ENCODE measurements at places on chromosomes 3 and 15. TPM values are rescaled to one million over a fixed set of nuclear protein-coding genes. Genes with fewer than 3 reads are reported as not detected.
A peak's percentile ranks its signal among the peaks of the same experiment; 100 is the strongest.

The RAB6B gene
- 17.7 TPM for total RNA-seq

The ADAMTSL3 gene
- total RNA-seq: 23.4 TPM

The TNIK gene
- 48.9 TPM for total RNA-seq

The AGTR1 gene
- total RNA-seq: 5.6 TPM

The ADAMTS9 gene
- total RNA-seq: 117 TPM

The SLTM gene
- 93.5 TPM for total RNA-seq

The CNOT10 gene
- 34.0 TPM for total RNA-seq

The TTLL3 gene
- total RNA-seq: 61.0 TPM

The XCR1 gene
- 1.4 TPM for total RNA-seq

The ANKRD34C gene
- not detected for total RNA-seq

The FBXW12 gene
- total RNA-seq: not detected

The FMN1 gene
- total RNA-seq: 44.8 TPM

The GOLGA6L1 gene
- not detected for total RNA-seq

The POPDC2 gene
- 3.2 TPM for total RNA-seq

The TNFSF10 gene
- total RNA-seq: 277 TPM

The TMC3 gene
- total RNA-seq: not detected

The JMJD7 gene
- total RNA-seq: 16.2 TPM

The ABI3BP gene
- 160 TPM for total RNA-seq

- no peak overlapping the region for H3K4me3 ChIP-seq
- no peaks in the 10 kb centered on the region for H3K36me3 ChIP-seq
- no peak for DNase-seq
- H3K27me3 ChIP-seq: no peaks in the 10 kb centered on the region
Measured at GRCh38 chr15:51856714-51857380, 27.4 kb downstream of the TMOD3 start.

GRCh38 chr3:123961508-123961856, 453 bp upstream of the CCDC14 start:
- H3K27me3 ChIP-seq: no peaks in the 10 kb centered on the region
- no peaks in the 10 kb centered on the region for H3K4me1 ChIP-seq
- H3K36me3 ChIP-seq: no peaks in the 10 kb centered on the region
- H3K27ac ChIP-seq: peak overlapping the region; percentile 54
- DNase-seq: no peak

DNA sequence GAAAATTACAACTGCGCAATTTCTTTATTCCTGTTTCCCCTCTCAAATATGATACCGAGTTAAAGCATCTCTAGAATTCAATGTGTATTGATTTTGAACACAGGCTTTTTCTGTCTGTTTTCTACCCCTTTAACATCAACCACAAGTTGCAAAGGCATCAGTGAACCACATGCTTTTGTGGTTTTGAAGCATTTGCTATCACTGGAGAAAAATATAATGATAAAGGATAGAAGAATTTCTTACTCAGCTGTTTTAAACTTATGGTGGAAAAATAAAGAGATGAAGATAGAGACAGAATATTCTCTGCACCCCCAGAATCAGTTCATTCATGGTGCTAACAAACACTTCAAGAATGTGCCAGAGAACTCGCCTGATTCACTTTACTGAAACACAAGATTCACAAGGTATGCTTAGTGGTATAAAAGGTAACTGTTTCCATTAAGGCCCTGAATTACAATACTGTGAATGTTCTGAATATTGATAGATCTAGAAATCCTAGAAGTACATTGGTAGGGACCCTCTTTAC, 9.5 kb upstream of the DPPA4 start:
- H3K4me1 ChIP-seq: no peaks in the 10 kb centered on the region
- H3K27me3 ChIP-seq: no peaks in the 10 kb centered on the region
- H3K36me3 ChIP-seq: no peaks in the 10 kb centered on the region
- DNase-seq: no peak
- H3K27ac ChIP-seq: no peak overlapping the region

GRCh38 chr3:41525303-41526064, 326.2 kb downstream of the CTNNB1 start:
- no peaks in the 10 kb centered on the region for H3K4me1 ChIP-seq
- H3K4me3 ChIP-seq: no peak overlapping the region
- no peak for DNase-seq
- no peaks in the 10 kb centered on the region for H3K27me3 ChIP-seq
- H3K36me3 ChIP-seq: no peaks in the 10 kb centered on the region

- H3K4me3 ChIP-seq: no peak overlapping the region
- H3K36me3 ChIP-seq: no peaks in the 10 kb centered on the region
- H3K27ac ChIP-seq: no peak overlapping the region
- no peaks in the 10 kb centered on the region for H3K27me3 ChIP-seq
- peak; percentile 68 for DNase-seq
- peaks cover 3% of the 10 kb centered on the region for H3K4me1 ChIP-seq
Measured at GRCh38 chr3:128784232-128784631, 58.2 kb downstream of the RAB7A start.

- H3K4me3 ChIP-seq: no peak overlapping the region
- no peaks in the 10 kb centered on the region for H3K36me3 ChIP-seq
- H3K27ac ChIP-seq: no peak overlapping the region
- H3K27me3 ChIP-seq: no peaks in the 10 kb centered on the region
- H3K4me1 ChIP-seq: no peaks in the 10 kb centered on the region
Measured at GRCh38 chr15:70240082-70240481, 142.4 kb upstream of the TLE3 start.

- H3K27ac ChIP-seq: no peak overlapping the region
- no peaks in the 10 kb centered on the region for H3K36me3 ChIP-seq
- no peak for DNase-seq
- no peaks in the 10 kb centered on the region for H3K27me3 ChIP-seq
- no peak overlapping the region for H3K4me3 ChIP-seq
Measured at GRCh38 chr3:128550471-128551126, 57.6 kb upstream of the GATA2 start.

GRCh38 chr3:16614033-16615031, 9.1 kb upstream of the DAZL start:
- no peak overlapping the region for H3K4me3 ChIP-seq
- no peaks in the 10 kb centered on the region for H3K27me3 ChIP-seq
- peak; percentile 34 for DNase-seq
- no peak overlapping the region for H3K27ac ChIP-seq

DNA sequence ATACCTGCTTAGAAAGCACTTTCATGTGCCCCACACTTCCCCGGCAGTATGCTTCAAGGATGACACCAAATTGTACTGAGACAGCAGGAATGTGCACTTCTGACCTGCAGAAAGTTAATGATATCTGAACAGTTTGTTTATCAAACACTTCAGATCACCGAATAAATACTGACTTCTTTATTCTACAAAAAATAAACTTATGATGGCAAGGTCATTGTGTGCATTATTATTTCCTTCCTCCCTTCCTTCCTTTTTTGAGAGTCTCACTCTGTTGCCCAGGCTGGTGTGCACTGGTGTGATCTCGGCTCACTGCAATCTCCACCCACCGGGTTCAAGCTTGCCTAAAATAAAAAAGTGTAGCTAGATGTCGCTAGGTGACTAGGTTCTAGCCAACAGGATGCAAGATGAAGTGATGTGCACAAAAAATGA, 80.3 kb downstream of the FAIM start:
- no peak overlapping the region for H3K27ac ChIP-seq
- H3K27me3 ChIP-seq: no peaks in the 10 kb centered on the region

DNA sequence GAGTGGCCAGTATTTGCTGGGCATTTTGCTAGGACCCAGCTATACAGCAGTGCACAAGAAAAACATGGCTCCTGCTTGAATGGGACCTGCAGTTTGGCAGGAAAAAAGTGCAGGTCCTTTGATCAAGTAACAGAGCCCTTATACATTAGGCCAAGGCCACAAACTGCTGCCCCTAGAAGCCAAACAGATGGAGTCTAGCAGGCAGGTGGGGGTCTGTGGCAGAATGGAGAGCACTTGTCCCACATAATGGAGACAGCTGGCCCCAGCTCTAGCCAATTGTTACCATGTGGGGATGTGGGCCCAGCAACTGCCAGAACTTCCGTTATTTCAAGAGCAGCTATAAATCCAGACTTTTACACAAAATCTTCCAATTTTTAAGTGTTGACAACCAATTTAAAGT, 79.3 kb downstream of the SHQ1 start:
- H3K4me1 ChIP-seq: no peaks in the 10 kb centered on the region
- no peak overlapping the region for H3K27ac ChIP-seq
- no peak for DNase-seq
- no peak overlapping the region for H3K4me3 ChIP-seq
- no peaks in the 10 kb centered on the region for H3K27me3 ChIP-seq
- no peaks in the 10 kb centered on the region for H3K36me3 ChIP-seq

- no peak overlapping the region for H3K4me3 ChIP-seq
- H3K27ac ChIP-seq: no peak overlapping the region
- DNase-seq: no peak
- no peaks in the 10 kb centered on the region for H3K27me3 ChIP-seq
Measured at GRCh38 chr15:29917600-29918597, 95.6 kb upstream of the TJP1 start.

- H3K4me3 ChIP-seq: no peak overlapping the region
- no peak overlapping the region for H3K27ac ChIP-seq
- no peak for DNase-seq
- no peaks in the 10 kb centered on the region for H3K36me3 ChIP-seq
- no peaks in the 10 kb centered on the region for H3K4me1 ChIP-seq
- H3K27me3 ChIP-seq: no peaks in the 10 kb centered on the region
Measured at GRCh38 chr3:72426618-72427397, 421.4 kb downstream of the SHQ1 start.

GRCh38 chr15:63501256-63502089, 2.9 kb upstream of the USP3 start:
- peak overlapping the region; percentile 99 for H3K27ac ChIP-seq
- no peaks in the 10 kb centered on the region for H3K36me3 ChIP-seq
- H3K4me3 ChIP-seq: peak overlapping the region; percentile 39
- peak; percentile 94 for DNase-seq
- no peaks in the 10 kb centered on the region for H3K27me3 ChIP-seq
- peaks cover 26% of the 10 kb centered on the region for H3K4me1 ChIP-seq

DNA sequence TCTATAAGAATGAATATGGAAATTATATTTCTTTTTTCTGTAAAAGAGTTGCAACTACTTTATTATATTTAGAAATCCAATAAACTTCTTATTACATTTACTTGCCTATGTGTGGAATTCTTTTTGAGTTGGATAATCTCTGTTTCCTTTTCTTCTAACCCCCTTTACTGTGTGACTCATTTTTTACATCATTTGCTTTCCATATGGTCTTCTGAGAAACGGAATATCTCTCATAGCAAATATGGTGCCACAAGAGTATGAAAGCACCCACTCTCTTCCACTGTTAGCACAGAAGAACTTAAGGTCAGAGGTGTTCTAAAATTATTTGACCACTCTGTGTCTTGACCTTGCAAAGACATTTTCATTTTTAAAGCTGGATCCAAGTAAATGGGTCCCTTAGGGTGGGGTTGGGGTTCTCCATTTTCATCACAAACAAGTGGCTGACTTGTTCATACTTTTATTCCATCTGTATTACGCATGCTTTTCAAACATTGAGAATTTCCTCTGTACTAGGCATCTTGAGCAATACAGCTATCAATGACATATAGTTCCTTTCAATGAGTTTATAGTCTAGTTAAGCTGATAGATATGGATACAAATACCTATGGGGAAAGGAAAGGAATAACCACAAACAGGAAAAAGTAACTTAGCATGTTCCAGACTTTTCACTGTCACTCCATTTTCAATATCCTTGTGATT, 281.1 kb upstream of the TPRG1 start:
- H3K36me3 ChIP-seq: no peaks in the 10 kb centered on the region
- DNase-seq: no peak
- H3K27ac ChIP-seq: no peak overlapping the region
- no peaks in the 10 kb centered on the region for H3K4me1 ChIP-seq
- no peaks in the 10 kb centered on the region for H3K27me3 ChIP-seq
- no peak overlapping the region for H3K4me3 ChIP-seq

DNA sequence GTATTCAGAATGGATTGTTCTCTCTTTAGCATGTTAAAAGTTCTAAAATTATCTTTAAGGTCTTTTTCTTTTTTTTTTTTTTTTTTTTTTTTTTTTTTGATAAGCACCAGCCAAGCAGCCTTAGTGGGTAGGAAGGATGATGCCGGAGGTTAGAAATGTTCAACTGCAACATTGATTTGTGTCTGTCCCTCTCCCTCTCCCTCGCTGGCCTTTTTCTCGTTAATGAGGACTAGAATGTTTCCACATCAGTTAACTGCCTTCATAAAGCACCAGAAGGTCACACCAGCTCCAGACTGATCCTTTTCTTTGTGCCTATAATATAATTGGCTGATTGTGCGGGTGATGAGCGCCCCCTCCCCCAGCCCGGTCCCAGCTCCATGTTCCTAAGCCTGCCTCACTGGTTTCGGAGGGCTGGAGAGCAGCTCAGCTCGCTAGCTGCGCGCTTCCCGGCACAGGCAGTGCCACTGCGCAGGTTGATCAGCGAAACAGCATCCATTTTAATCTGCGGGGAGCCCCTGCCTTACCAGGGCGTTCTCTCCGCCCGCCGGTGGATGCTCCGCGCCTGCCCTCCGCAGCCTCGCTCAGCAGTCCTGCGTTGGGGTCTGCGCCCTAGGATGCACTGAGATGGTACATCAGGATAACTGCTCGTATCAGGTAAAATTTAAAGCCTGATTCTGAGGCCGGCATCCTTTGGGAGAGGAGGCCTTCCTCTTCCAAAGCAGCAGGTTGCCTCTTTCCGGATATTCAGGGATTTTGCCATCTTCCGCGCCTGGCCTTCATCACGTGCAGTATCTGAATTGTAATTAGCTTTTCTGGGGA, 148.9 kb upstream of the IL12A start:
- H3K36me3 ChIP-seq: no peaks in the 10 kb centered on the region
- H3K4me1 ChIP-seq: peaks cover 3% of the 10 kb centered on the region
- H3K27me3 ChIP-seq: no peaks in the 10 kb centered on the region
- DNase-seq: peak; percentile 91
- H3K27ac ChIP-seq: peak within 1 kb of the TSS; percentile 44
- H3K4me3 ChIP-seq: peak within 1 kb of the TSS; percentile 63

GRCh38 chr3:30245858-30246622, 360.4 kb upstream of the TGFBR2 start:
- no peaks in the 10 kb centered on the region for H3K36me3 ChIP-seq
- no peaks in the 10 kb centered on the region for H3K27me3 ChIP-seq
- H3K4me1 ChIP-seq: no peaks in the 10 kb centered on the region
- H3K4me3 ChIP-seq: no peak overlapping the region
- DNase-seq: peak; percentile 44

DNA sequence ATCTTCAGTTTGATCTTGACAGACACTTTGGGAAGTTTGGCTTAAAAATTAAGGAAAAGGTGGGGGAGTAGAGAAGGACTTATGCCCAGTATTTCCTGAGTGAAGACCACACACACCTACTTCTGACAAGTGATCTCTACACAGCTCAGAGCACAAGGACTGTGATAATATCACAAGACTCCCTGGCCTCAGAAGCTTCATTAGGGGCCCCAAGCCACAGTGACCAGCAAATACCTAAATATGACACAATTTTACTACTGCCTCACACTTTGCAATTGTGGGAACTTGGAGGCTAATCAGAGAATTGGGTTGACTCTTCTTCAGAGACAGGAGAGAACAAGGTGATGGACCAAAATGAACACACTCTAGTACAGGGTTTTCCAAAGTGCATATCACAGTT, 2.6 kb downstream of the ILDR1 start:
- H3K4me1 ChIP-seq: no peaks in the 10 kb centered on the region
- no peak for DNase-seq
- no peak overlapping the region for H3K27ac ChIP-seq
- H3K36me3 ChIP-seq: no peaks in the 10 kb centered on the region

DNA sequence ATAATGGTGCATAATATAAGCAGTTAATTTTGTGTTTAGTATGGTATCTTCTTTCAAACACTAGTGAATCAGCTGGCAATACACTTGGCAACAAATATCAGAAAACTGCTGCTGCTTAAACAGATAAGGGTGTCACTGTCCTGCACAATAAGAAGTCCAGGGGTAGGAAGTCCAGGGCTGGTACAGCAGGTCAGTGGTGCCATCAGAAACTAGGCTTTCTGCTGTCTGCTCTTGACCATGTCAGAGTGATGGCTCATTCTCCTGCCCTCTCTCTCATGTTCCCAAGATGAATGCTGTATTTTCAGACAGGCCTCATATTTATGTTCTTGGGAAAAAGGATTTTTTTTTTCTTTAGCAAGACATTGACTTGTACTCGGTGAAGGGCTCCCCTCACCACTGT, 9.2 kb upstream of the GRK7 start:
- no peaks in the 10 kb centered on the region for H3K36me3 ChIP-seq
- H3K27me3 ChIP-seq: no peaks in the 10 kb centered on the region
- H3K4me1 ChIP-seq: no peaks in the 10 kb centered on the region
- no peak overlapping the region for H3K4me3 ChIP-seq
